Hematopoietic multipotent progenitor cell treated with erythropoietin and hydrocortisone succinate and interleukin-3 and kit ligand, for 6 days (in vitro differentiated cells): ENCODE measurements at places on chromosomes 16 and 17.
A peak's percentile ranks its signal among the peaks of the same experiment; 100 is the strongest.

- DNase-seq, result peak; percentile 22
Measured at GRCh38 chr17:4969047-4969550, 1.5 kb upstream of the SPAG7 start.

- no peak for DNase-seq
Measured at GRCh38 chr17:79544142-79544914, 66.5 kb downstream of the RBFOX3 start.

GRCh38 chr16:86496262-86496928 is 13.9 kb upstream of the FOXF1 start:
- DNase-seq, result no peak

DNA sequence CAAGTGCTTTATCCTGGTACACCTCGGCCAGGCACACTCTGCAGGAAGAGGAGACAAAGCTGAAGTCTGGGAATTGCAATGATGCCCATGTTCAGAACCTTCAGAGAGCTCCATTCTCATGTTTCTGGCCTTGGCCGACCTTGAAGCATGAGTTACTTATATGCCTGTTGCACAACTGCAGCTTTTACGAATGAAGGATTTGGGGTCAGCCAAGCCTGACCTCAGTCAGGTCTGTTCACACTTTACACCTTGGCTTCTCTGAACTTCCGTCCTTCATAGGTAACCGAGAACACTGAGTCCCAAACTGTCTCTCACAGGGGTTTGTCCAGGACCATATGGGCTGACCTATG is 66.7 kb downstream of the GTF3C1 start:
- DNase-seq, result no peak

DNA sequence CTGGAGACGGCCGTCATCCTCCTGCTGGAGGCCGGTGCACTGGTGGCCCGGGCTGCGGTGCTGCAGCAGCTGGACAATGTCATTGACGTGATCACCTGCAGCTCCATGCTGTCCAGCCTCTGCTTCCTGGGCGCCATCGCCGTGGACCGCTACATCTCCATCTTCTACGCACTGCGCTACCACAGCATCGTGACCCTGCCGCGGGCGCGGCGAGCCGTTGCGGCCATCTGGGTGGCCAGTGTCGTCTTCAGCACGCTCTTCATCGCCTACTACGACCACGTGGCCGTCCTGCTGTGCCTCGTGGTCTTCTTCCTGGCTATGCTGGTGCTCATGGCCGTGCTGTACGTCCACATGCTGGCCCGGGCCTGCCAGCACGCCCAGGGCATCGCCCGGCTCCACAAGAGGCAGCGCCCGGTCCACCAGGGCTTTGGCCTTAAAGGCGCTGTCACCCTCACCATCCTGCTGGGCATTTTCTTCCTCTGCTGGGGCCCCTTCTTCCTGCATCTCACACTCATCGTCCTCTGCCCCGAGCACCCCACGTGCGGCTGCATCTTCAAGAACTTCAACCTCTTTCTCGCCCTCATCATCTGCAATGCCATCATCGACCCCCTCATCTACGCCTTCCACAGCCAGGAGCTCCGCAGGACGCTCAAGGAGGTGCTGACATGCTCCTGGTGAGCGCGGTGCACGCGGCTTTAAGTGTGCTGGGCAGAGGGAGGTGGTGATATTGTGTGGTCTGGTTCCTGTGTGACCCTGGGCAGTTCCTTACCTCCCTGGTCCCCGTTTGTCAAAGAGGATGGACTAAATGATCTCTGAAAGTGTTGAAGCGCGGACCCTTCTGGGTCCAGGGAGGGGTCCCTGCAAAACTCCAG is 1.1 kb downstream of the MC1R start:
- DNase-seq, result no peak

- DNase-seq, result peak; percentile 32
Measured at GRCh38 chr17:27545562-27546229, 85.3 kb upstream of the LGALS9 start.

DNA sequence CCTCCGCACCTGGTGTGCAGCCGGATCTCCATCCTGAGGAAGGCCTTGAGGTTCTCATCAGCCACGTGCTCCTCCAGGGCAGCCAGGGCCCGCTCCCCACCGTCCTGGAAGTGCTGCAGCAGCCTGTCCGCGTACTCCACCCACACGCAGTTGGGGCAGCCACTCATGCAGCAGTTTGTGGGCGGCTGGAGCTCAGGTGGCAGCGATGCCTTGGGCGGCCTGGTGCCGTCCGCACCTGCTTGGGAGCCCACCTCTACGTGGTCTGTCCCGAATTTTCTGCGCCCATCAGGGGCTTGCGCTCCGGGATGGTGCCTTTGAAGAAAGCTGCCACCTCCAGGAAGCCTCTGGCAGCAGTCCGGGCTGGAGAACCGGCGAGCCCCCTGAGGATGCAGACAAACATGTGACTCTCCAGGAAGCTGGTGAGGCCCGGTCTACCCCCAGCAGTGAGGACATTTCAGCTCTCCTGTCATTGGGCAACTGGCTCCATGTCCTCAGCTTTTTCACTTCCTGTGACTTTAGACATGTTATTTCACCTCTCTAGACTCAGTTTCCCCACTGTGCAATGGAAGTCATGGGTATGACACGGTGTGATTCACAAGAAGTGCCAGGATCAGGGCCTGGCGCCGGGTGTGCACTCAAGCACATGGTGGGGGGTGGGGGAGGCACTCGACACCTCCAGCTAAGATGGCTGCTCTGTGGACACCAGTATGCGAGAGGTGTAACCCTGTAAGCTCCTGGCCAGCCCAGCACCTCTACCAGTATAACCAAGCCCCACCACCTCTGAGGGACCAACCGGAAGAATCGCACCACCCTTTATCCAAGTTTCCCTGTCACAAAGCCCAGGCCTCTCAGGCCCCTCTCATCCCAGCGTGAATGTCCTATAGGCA is 957 bp downstream of the OXLD1 start:
- DNase-seq, result peak; percentile 81

GRCh38 chr17:36544044-36544306 is 744 bp upstream of the GGNBP2 start:
- peak; percentile 83 for DNase-seq

GRCh38 chr16:57802341-57803133 is at the start of gene KIFC3:
KIFC3 (minus strand) TSS chr16:57802491; CDS start chr16:57798243, 4,248 bp downstream.
- DNase-seq, result peak; percentile 70

DNA sequence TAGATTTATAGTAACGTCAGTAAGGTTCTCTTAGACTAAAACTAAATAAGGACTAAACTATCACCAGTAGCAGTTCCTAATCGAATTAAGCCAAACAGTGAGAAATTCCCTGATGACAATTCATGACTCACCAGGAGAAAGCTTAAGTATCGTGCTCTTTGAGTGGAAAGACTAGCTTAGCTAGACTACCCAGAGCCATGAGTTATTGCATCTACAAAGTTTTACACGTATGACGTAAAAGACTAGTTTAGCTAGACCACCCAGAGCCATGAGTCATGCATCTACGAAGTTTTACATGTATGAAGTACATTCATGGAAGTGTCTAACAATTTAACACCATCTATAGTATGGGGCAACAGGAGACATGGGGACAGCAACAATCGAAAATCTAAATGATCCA is 36.6 kb downstream of the UBE2G1 start:
- DNase-seq, result no peak

DNA sequence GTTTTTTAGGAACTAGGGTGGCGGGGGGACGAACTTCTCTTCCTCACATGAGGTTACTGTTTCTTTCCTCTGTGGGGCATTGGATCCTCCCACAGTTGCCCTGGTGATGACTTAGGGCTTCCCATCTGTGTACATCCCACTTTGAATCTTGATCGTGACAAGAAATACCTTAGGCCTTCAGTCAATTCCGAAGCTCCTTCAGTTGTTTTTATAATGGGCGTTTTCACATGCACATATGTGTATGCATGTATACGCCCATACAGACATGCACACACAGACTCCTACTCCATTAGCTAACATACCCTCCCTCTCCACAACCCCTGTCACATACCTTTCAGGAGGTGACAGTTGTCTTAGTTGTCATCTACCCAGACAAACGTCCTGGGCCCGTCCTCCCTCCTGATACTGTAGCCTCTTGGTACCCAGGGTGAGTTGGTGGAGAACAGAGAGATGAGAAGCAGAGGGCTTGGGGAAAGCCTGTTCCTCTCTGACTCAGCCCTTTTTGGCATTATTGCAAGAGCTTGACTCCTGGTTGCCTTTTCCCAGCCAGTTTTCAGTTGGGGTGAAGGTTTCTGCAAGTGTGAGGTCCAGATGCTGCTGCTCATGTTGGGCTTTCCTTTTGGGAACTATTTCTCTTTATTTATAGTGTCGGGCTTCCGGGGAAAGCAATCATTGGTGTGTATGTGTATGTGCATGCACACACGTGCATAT is 2.2 kb upstream of the AOC2 start:
- no peak for DNase-seq

DNA sequence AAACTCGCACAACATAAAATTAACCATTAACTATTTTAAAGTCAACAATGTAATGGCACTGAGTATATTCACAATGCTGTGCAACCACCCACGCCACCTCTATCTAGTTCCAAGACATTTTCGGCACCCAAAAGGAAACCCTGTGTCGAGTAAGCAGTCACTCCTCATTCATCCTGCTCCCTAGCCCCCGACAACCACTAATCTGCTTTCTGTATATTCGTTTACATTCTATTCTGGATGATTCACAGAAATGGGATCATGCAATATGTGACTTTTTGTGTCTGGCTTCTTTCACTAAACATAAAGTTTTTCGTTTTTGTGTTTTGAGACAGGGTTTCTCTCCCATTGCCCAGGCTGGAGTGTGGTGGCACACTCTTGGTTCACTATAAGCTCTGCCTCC is 42.2 kb upstream of the HAPSTR1 start:
- DNase-seq, result no peak

DNA sequence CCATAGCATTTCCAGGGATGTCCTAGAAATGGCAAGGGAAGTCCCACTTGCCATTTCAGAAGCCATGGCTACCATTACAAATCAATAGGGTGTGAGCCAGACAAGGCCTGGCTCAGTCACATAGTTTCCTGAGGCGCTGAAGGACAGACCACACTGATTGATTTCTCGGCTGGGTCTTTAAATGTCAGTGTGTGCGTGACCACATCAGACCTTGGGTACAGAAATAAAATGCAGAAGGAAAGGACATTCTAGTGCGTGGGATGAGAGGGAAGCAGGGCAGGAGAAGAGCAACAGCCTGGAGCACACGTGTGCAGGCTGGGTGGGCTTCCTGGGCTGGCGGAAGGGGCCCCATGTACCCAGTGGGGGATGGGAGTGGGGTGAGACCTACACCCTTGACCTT is 58.7 kb upstream of the LYRM9 start:
- DNase-seq, result no peak

GRCh38 chr16:82439678-82440293 is 187.0 kb upstream of the CDH13 start:
- DNase-seq, result peak; percentile 23

DNA sequence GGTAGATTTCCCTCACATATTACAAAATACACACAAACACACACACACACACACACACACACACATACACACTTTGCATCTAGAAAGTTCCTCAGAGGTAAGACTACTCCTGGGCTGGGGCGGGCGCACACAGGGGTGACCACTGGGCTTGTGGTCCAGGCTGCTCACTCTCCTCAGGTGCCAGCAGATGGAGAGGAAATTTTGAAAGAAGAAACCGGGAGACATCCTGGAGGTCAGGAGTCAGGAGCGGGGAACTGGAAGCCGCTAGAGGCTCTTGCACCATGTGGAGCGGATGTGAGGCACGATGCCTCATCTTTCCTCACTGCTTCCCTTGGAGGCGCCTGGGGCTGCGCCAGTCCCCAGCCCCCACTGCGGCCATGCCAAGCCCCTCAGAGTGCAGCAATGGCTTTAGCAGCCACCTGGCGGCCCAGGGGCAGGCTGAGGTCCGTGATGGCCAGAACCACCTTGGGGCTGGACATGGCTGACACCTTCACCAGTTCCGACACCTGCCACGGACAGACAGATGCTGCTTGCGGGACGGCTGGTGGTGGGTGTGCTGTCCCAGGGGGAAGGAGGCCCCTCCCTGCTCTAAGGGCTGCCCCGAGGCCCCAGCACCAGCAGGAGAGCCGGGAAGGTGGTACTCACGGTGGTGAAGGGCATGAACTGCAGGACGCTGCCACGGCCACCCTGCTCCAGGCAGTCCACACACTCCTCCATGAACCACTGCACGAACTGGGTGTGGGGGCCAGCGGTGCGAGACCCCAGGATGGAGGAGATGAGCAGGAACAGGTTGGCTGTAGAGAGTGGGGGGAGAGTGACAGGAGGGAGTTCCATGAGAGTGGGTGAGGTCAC is 4.1 kb downstream of the CSF3 start:
- DNase-seq, result no peak

DNA sequence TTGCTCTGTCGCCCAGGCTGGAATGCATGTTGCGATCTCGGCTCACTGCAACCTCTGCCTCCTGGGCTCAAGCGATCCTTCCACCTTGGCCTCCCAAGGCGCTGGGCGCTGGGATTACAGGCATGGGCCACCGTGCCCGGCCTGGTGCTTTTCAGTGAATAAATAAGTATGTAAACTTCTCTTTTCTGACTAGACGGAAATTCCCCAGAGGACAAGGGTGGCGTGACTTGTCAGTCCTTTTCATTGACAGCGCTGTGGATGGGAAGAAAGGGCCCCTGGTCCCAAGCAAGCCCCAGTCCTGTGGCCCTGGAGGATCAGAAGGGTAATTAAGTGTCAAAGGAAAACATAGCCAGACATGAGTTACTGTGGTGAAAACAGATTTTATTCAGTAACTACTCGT is 9.6 kb upstream of the SPN start:
- DNase-seq, result no peak

DNA sequence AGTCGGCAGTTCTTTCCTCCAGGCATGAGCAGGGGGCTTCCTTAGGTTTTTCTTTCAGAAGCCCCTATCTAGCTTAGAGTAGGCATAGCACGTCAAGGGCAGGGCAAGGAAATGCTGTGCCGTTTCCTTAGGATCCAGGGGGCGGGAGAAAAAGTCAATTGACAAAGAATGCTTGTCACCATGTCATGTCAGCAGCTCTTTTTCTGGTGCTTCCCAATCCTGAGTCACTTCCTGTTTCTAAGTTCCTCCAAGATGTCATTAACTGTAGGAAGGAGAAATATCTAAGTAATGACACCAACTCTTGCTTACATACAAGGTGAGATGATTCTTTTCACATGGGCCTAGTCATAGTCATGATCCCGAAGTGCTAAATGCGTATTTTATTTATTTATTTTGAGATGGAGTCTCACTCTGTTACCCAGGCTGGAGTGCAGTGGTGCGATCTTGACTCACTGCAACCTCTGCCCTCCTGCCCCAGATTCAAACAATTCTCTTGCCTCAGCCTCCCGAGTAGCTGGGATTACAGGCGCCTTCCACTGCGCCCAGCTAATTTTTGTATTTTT is 35.2 kb downstream of the GJC1 start:
- peak; percentile 33 for DNase-seq
